ENCODE measurements at places on chromosomes 11 and 22.

DNA sequence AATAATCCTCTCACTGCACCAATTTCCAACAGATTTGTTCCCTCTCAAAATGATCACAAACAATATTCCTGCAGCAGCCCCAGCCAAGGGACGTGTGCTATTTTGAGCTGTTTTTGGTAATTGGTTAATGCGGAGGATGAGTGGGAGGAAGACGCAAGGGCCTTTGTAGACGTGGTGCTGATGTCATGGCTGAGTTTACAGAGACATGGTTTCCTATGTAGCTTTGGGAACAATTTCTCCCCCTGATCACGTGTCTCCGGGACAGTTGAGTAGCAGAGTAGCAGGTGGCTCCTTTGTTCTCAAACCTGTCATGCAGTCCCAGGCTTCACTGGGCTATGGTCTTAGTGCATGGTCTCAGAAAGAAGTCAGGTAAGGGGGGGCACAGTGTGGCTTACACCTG is 183.2 kb upstream of the NECTIN1 start:
- peak; percentile 27 for DNase-seq

GRCh38 chr11:71489311-71490043 is 36.5 kb downstream of the NADSYN1 start:
- no peak for DNase-seq

DNA sequence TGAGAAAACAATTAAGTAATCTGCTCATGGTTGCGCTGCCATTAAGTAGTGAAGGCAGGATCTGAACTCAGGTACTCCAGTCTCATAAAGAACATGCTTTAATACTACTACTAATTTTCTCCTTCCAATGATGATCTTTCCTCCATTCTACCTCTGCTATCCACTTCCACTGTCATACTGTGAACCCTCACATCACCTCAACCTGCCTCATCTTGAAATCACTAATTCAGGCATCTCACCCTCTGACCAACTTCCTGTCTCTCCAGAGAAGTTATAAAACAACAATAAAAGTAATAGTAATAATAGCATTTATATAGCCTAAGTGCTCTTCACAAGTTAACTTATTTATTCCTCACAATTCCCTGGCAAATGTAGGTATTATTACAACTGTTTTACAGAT is 57.1 kb upstream of the PSMA1 start:
- no peak for DNase-seq

GRCh38 chr11:47083913-47084312 is 92.8 kb downstream of the ARFGAP2 start:
- DNase-seq, result no peak

DNA sequence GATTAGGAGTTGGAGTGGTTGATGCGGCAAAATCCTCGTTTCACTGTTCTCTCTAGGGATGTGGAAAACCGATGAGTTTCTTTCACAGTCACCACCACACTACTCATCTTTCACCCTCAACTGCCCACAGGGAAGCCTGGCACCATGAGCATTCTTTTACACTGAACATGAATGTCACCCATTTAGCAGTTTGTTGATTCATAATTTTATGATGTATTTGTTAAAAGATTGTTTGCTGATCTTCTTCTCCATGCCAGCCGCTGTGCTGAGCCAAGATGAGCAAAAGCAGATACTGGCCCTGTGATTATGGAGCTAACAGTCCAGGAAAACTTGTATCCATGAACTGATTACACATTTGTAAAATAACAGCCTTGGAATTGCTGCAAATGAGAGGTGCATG is 3.9 kb upstream of the SCGB1D2 start:
- DNase-seq, result no peak

- DNase-seq, result no peak
Observed at GRCh38 chr11:76152741-76153570, 53.3 kb downstream of the WNT11 start.

DNA sequence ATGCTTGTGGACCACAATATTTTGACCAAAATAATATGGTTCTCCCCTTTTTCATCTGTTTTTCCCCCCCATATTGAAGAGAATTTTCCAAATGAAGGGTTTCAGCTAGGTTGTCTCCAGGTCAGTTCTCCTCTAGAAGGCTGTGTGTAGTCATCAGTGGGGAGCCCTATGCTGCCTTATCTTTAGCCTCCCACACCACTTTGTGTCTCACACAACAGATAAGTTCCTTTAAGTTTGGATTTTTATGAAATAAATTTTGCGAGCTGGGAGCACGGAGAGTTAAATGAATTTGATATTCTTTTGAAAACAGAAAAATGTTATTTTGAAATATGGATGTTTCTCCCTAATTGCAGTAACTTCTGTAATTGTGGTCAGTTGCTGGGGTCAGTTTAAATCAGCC is 28.9 kb downstream of the PAX6 start:
- DNase-seq, result no peak

DNA sequence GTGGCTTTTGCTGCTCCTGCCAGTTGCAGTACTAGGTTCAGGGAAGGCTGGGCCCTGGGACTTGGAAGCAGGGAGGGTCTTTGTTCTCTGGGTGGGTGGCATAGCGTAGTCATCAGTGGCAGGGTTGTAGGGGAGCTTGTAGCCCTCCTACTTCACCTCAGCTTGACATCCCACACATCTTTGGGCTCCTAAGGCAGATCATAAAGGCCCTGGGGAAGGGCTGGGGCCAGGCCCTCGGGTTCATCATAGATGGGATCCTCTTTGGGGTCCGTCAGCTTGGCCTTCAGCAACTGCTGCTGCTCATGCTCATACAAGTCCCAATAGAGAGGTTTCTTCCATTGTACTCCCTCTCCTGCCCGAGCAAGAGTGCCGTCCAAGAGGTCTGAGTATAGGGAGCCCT is 6.0 kb upstream of the PHOX2A start:
- DNase-seq, result no peak

- DNase-seq, result no peak
Observed at GRCh38 chr11:64095949-64096348, 60.2 kb downstream of the FLRT1 start.

DNA sequence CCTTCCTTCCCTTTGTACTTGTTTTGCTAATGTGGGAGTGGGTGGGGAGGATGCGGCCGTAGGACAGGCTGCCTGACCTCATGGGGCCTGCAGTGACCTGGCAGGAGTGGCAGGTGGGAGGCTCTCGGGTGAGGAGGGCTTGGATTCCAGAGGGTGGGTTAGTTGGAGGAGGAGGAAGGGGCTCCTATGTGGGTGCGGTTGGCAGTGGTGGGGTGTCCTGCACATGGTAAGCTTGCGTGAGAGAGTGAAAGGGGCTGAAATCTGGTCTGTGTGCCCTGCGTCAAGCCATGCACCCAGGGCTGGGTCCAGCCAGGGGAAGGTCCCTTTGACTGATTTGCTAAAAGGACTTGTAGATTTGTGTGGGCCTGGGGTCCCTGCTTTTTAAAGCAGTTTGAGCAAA is 90.7 kb upstream of the OR4B1 start:
- no peak for DNase-seq

DNA sequence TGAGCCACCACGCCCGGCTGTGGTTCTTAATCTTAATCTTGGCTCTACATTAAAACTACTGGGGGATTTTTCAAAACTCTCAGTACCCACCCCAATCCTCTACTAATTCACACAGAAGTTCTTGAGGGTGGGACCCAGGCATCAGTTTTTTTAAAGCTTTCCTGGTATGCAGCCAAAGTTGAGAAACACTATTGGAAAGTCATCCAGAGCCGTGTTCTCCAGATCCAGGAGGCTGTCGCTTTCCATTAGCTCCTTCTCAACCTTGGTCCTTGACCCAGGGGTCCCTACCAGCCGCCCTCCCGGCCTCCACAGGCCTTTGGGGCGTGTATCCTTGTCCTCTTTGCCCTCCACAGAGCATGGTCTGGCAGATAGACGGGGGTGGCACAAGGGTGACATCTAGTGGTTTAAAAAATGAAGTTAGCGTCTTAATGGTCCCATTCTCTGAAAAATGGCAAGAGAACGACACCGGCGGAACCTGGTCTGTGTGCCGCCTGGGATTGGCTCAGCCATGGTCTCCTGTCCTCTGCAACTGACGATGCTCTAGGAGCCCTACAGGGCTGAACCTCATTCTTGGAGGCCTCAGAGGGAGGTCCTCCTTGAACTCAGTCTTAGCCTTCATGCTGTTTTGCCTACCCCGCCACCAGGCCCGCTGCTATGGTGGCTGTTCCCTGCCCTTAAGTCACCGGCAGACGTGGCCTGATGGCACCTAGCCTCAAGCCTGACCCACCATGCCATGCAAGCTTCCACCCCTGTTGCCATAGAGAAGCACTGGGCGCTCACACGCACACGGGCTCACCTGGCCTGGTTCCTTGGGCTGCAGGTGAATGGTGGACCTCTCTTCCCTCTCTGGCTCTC is 152.0 kb upstream of the SYN3 start:
- DNase-seq, result peak; percentile 41

- no peak for DNase-seq
Observed at GRCh38 chr11:45662665-45663485, 2.5 kb downstream of the CHST1 start.

GRCh38 chr11:111045407-111045803 is 200.1 kb upstream of the POU2AF2 start:
- no peak for DNase-seq

- no peak for DNase-seq
Observed at GRCh38 chr11:76561245-76561644, 109.3 kb downstream of the LRRC32 start.

DNA sequence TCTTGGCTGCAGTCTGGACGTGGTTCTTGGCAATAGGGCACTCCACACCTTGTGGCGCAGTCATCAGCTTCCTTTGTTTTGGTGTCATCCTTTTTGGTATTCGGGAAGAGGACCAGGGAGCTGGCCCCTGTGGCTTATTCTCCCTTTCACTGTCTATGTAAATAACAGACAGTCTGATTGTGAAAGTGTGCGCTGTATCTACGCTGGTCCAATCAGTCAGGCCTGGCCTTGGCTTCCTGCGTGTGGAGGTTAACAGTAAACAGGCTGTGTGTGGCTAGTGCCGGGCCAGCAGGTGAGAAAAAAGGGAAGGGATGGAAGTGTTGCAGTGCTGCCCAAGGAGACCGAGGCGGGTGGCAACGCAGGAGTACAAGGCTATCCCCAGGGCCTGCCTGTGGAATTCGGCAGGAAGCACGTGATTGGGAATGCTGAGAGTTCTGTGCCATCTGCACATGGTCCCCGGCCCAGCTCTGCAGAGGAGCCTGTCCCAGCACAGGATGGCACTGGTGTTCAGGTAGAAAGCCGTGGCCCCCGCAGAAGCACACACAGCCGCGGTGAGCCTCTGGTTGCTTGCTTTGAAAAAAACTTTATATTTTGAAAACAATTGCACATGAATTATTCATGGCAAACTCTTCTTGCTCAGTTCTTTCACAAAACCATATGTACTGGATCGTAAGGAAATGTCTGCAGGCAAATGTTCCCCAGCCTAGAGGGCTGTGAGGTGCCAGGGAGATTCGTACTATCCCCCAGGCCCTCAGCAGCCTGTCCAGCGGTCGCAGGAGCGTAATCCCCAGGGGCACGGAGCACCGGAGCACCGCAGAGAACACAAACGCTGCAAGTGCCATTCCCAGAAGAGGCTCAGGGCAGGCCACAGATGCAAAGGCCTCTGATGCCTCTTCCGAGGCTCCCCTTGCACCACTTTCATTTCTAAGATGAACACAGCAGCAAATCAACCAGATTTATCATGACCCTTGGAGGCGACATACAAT is 174.5 kb downstream of the EFCAB6 start:
- no peak for DNase-seq

DNA sequence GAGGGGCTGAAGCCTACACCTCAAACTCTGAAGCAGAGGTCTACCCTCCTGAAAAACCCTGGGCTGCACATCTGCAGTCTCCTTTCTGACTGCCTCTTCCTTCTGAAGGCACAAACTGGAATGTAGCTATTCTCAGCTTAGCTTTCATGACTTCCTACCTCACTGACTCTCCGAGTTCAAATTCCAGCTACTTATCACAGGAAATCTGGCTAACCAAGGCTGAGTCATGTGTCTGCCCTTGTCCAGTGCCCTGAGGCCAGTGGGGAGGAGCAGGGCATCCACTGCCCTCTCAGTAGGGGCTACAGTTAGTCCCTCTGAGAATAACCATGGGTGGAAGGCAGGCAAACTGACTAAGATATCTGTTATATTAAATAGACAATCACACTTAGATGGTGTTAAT is 29.2 kb downstream of the PDGFD start:
- no peak for DNase-seq

- DNase-seq, result no peak
Observed at GRCh38 chr11:75592715-75593114, 30.7 kb downstream of the SERPINH1 start.

GRCh38 chr11:68525930-68526329 is 65.4 kb downstream of the PPP6R3 start:
- no peak for DNase-seq

GRCh38 chr11:16935518-16936302 is 78.5 kb downstream of the PLEKHA7 start:
- DNase-seq, result peak; percentile 31

DNA sequence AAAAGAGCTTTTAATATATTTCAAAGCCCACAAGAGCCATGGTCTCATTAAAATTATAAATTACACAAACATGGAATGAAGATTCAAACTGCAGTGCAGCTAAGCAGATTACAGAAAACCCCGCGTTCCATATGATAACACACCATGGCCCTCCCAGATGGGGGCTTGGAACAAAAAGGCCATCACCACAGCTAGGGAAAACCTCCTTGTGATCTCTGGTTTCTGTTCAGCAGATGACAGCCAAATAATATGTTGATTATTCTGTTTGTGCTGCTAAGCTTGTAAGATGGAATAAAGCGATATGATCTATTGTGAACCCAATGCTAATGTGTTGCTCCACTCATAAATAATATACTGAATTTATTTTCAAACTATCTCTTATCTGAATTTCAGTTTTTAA is 28.5 kb downstream of the IMMP1L start:
- no peak for DNase-seq

- DNase-seq, result no peak
Observed at GRCh38 chr11:19232910-19233503, 7.7 kb downstream of the E2F8 start.

DNA sequence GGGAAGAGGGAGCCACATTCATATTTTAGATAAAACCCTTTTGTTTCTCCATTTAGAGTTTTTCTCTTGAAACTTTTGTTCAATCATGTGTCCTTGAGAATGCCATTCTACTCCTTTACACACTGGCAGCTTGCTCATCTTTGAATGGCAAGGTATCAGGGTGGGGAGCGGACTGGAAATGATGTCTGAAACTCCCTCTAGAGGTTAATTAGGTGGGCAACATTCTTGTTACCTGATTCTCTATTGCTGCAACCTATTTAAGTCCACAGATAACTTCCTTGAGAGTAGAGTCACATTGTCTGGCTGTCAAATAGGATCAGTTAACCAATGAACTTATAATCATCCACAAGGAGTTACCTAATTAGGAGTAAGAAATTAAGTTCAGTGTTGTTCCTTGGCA is 533.6 kb upstream of the API5 start:
- no peak for DNase-seq

GRCh38 chr11:103433386-103434072 is 324.3 kb downstream of the DYNC2H1 start:
- DNase-seq, result no peak
